Stimulated activated CD8-positive, alpha-beta memory T cell treated with anti-CD3 and anti-CD28 coated beads, Interleukin-7, amount 100 ng/mL, for 1 hour (primary cell): ENCODE measurements at places on chromosomes 7 and 10.

DNA sequence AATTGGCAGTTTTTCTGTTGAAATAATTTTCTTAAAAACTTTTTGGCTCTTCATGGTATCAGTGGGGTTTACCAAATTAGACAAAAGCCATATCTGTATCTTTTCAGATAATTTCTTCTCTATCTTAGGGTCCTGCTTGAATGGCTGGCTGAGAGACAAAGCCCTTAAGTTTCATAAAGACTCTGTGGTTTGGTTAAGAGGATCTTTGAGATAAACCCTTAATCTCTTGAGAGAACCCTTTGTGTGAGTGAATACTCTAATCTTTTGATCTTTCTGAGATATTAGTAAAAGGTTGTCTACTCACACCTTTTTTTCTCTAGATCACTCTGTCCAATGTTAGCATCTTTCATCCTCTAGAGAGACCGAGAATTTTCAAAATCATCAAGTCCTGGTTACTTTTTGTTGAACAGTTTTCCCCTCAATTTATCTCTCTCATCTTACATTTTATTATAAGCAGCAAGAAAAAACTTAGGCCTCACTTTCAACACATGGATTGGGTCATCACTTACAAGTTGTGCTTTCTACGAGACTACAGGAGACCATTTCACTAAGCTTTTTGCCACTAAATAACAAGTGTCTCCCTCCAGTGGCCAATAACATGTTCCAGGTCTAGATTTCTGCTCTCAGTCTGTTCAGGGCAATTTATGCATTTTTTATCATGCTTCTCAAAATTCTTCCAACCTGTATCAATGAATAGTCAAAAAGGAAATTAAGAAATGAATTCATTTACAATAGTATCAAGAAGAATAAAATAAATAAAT, 28.4 kb downstream of the DNAJC9 start:
- no peak for DNase-seq

DNA sequence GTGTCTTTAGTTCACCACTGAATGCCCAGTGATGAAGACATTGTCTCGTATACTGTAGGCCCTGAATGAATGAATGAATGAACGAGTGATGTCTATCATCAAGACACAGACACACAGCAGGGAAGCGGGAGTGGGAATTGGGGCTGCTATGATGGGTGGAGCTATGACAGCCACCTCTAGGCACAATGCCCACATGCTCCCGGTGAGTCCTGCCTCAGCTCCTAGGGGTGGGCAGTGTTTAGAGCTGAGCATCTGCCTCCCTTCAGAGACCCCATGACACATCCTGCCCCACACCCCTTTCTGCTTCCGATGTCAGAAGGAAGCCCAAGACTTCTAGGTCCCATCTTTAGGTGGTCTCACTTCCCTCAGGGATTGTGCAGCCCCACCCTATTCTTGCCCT, 714.1 kb downstream of the PARD3 start:
- DNase-seq: no peak

GRCh38 chr10:17712053-17712452, 39.9 kb upstream of the TMEM236 start:
- no peak for DNase-seq

DNA sequence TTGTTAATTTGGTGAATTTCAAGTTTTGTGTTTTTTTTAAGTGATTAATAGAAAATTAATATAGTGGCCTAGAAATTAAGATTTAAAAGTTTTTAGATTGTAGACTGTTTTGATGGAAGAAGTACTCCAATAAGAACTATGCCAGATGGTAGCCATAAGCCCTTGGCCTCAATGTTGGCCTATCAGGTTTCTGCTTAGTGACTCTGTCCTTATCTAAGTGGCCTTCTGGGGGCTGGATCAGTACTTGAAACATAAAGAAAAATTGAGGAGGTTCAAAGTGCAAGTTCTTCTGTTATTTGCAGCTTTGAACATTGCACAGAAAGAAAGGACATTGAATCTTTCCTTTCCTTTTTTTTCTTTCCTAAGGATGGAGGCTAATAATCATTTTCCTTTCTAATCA, 9.9 kb downstream of the CCDC126 start:
- DNase-seq: no peak

GRCh38 chr10:71555087-71555723, 158.5 kb downstream of the CDH23 start:
- no peak for DNase-seq

GRCh38 chr7:10767771-10768170, 205.9 kb upstream of the PHF14 start:
- DNase-seq: no peak
